ENCODE measurements at places on chromosomes 5 and 9.

DNA sequence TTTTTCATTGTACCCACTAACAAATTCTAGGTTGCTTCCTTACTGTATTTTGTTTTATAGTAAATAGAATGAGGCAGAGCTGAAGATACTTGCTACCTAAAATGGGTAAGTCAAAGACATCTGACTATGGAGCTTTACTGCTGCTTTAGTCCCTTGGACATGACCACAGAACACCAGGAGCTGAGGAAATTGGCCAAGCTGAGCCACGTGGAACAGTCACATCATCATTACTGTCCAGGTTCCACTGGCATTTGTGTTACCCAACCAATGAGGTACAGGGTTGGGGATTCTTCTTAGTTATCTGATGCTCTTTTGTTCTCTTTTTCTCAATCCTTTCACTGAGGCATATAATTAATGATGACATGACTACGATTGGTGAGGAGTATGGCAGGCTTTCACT, 47.1 kb downstream of the SSBP2 start:
- no peak overlapping the region for H3K4me3 ChIP-seq
- no peak overlapping the region for H3K27ac ChIP-seq
- H3K4me1 ChIP-seq, result no peaks in the 10 kb centered on the region
- no peaks in the 10 kb centered on the region for H3K27me3 ChIP-seq

GRCh38 chr5:62685221-62685620, 106.6 kb downstream of the LRRC70 start:
- no peaks in the 10 kb centered on the region for H3K36me3 ChIP-seq
- DNase-seq, result no peak
- H3K27ac ChIP-seq, result no peak overlapping the region
- no peaks in the 10 kb centered on the region for H3K27me3 ChIP-seq

GRCh38 chr5:37833990-37834389, 5.9 kb downstream of the GDNF start:
- peaks cover 23% of the 10 kb centered on the region for H3K27me3 ChIP-seq
- H3K27ac ChIP-seq, result no peak overlapping the region
- H3K4me3 ChIP-seq, result no peak overlapping the region
- peaks cover 29% of the 10 kb centered on the region for H3K4me1 ChIP-seq

DNA sequence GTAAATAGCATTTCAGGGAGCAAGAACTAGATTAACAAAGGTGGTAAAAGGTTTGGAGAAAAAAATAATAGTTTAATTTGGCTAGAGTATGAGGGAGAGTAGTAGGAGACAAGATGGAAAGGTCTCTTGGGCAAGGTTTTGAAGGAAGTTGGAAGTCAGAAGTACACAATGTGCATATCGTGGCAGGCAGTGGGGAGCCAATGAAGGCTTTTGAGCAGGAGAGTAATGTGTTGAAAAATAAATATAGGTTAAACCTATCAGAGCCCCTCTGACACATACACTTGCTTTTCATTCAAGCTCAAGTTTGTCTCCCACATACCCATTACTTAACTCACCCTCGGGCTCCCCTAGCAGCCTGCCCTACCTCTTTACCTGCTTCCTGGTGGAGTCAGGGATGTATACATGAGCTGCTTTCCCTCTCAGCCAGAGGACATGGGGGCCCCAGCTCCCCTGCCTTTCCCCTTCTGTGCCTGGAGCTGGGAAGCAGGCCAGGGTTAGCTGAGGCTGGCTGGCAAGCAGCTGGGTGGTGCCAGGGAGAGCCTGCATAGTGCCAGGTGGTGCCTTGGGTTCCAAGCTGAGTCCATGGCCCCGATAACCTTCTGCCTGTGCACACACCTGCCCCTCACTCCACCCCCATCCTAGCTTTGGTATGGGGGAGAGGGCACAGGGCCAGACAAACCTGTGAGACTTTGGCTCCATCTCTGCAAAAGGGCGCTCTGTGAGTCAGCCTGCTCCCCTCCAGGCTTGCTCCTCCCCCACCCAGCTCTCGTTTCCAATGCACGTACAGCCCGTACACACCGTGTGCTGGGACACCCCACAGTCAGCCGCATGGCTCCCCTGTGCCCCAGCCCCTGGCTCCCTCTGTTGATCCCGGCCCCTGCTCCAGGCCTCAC, at the start of gene CA9:
Gene CA9 (plus strand): TSS at position 797 of the 893 bp plus-strand sequence. CDS start 32 bp downstream, at position 829.
- no peaks in the 10 kb centered on the region for H3K36me3 ChIP-seq
- H3K27ac ChIP-seq, result no peak within 1 kb of the TSS
- H3K27me3 ChIP-seq, result no peaks in the 10 kb centered on the region
- H3K4me1 ChIP-seq, result peaks cover 10% of the 10 kb centered on the region
- DNase-seq, result no peak
- H3K4me3 ChIP-seq, result no peak within 1 kb of the TSS

DNA sequence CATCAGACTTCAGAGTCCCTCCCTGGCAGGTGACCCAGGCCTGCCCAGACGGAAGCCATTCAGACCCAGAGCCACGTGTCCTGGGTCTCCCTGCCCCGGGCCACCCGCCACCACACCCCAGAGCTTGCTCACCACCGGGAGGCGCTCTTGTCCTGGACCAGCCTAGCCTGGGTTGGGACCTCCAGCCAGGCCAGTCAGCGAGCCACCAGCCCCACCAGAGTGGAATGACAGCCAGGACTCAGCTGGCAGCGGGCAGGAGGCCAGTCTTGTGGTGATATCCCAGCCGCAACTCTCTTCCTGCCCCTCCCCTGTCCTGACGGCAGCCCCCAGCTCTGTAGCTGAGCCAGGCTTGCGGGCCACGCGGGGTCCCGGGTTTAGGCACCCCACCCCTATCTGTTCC, 1.7 kb upstream of the PTGDS start:
- no peaks in the 10 kb centered on the region for H3K27me3 ChIP-seq
- peaks cover 5% of the 10 kb centered on the region for H3K4me1 ChIP-seq
- H3K36me3 ChIP-seq, result no peaks in the 10 kb centered on the region
- DNase-seq, result no peak

DNA sequence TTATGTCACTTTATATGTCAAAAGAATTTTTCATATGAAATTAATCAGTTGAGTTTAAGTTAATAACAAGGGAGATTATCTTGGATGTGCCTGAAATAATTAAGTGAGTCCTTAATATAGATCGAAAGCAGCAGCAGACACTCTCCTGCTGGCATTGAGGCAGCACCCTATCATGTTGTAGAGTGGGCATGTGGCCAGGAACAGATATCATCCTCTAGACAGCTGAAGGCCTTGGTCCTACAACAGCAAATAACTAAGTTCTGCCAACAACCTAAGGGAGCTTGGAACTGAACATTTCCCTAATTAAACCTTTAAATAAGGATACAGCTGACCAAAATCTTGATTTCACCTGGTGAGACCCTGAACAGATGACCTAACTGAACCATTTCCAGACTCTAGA, 25.8 kb upstream of the UGT3A1 start:
- no peak for DNase-seq
- no peaks in the 10 kb centered on the region for H3K36me3 ChIP-seq
- no peaks in the 10 kb centered on the region for H3K27me3 ChIP-seq
- H3K4me1 ChIP-seq, result no peaks in the 10 kb centered on the region
